Stimulated activated CD4-positive, alpha-beta T cell treated with anti-CD3 and anti-CD28 coated beads, Interleukin-4, amount 100 ng/mL, for 48 hours (primary cell): ENCODE measurements at places on chromosomes 2 and 18.

DNA sequence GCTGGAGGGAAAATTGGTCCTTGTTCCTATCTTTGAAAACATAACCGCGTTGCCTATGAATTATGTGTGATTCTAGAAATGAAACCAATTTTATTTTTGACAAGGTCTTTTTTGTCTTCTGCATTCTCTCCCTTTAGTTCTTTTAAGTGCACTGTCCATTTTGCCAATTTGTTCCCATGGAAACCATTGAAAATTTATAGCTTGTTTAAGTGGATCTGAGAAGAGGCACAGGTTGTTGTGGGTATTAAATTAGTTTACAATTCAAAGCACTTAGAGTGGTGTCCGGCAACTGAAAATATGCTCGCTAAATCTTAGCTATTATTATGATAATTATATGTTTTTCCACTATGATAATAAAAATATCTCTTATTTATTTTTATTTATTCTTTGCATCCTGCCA lies 107.5 kb upstream of the FSHR start:
- DNase-seq, result no peak

DNA sequence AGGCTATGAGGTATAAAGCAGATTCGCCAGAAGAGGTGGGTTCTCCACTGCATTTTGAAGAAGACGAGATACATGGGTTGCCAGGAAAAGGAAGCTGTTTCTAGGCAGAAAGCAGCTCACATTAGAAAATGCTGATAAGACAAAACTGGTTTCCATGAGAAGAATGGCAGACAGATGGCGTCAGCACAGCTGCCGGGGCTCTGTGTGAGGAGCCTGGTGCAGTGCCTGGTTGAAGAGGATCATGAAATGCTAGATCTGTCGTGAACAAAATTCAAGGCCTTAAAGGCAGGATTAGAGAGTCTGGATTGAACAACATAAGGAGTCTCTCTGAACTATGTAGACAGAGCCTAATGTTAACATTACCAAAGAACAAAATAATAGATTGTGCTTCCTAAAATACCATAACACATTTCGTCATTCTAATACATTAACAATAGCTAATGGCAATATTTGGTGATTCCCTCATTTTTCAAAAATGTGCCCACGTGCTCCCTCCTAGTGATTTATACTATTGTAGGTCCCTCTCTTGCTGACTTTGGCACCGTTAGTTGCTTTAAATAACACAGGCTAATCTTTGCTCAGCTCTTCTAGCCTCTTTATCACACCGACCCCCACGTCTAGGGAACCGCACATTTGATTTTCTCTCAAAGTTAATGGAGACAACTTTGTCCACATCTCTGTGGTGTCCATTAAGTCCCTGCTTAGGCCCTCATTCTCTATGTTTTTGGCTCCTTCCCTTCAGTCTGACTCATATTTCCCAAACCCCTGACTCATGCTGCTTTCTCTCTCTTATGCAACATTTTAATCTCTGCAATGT lies 38.2 kb downstream of the EFEMP1 start:
- no peak for DNase-seq

DNA sequence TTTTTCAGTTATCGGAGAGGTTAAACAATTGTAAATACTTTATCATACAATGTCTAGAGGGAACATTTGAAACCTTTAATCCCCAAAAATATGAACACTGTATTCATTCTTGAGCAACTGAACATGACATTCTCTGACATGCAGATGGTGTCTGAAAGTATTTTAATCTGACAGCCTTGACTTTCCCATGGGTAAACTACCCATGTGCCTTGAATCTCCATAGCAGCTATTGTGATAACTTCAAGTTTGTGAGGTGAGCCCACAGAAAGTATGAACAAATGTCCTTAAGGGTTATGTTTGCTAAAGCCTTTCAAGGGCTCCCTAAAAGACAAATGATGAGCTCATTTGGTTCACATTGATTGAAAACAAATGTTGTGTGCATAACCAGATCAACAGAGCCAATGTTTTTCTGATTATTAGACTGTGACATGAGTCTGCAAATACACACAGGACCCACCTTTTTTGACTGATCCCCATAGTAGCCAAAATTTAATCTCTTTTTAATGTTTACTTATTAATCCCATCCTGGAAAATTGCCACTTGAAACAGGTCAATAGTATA lies 1326.0 kb downstream of the LRP1B start:
- DNase-seq, result no peak

- no peak for DNase-seq
These were observed 34.9 kb downstream of the SCN1A start for GRCh38 chr2:166092889-166093288.

DNA sequence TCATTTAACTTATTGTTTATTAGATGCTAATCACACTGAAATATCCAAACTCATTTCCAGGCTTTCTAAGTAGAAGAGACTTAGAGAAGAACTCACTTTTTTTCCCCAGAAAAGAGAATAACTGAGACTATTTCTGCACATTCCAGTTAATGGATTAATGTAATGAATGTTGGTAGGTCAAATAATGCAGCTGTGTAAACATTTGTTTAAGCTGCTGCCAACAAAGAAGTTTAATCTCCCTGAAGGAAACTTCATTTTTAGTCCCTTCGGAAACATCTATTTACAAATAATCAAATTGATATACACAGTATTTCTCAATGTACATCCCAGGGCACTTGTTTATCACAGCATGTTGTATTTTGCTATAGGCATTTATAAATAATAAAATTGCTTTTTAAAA lies 126.9 kb downstream of the KCNS3 start:
- DNase-seq, result no peak
